ENCODE measurements at places on chromosomes 6 and 20. TPM values are rescaled to one million over a fixed set of nuclear protein-coding genes. Genes with fewer than 3 reads are reported as not detected.

The SASH1 gene
- total RNA-seq, result 68.6 TPM

DNA sequence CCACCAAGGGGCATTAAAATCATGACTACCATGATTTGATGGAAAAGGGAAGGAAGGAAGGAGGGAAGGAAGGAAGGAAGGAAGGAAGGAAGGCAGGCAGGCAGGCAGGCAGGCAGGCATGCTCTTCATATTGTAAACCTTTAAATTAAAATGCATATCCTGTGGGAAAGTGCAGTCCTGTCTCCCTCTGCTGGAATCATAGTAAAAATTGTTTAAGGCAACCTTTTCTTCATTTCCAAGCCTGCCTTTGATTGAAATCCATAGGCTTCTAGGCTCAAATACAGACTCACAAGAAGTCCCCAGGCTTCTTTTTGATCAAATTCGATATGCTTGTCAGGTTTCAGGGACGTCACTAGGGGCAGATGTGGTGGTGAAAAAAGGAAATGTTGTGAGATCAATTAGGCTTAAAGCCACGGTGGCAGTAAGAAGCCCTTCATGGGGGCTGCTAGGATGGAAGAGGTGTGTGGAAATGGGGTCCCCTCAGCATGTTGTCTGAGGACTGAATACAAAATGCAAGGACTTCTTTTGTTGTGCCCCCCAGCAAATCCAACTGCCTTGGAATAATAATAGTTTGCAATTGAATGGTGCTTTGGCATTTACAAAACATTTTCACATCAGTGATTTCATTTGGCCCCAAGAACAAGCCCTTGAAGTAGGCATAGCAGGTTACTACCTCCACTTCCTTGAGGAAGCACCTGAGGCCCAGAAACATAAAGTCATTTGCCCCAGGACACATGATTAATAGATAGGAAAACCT lies 25.6 kb upstream of the GABRR1 start:
- no peak for DNase-seq

DNA sequence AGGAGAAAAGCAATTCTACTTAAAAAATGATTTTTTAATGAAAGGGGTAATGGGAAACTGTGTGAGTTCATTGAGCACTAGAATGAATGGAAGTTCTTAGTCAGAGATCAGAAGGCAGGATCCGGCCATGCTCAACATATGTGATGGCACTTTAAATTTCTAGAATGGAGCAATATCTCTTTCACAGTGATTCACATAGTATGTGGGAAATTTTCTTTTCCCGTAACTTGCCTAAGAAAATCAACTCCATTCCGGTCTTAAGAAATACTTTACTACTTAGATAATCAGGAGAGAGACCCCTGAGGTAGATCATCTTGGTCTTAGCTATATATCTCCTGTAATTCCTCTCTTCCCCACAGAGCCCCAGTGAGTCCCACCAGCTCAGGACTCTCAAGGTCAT lies 131.8 kb downstream of the SCML4 start:
- DNase-seq, result no peak

The ZSCAN23 gene
- total RNA-seq, result 21.3 TPM

DNA sequence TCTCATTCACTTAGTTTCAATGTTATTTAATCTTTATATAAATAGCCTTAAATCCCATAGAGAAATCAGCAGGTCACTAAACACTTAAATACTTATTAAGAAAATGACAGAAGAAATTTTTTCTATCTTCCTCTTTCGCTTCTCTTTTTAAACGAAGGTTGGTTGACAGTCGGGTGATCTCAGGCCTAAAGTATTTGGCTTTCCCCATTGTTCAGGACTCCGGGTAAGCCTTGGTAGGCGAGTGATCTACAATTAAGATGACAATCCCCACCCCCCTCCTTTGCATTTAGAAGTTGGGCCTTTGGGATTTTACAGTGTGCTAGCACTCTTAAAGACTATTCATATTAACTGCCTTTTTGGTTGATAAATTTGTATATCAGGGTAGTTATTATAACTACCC lies 19.7 kb upstream of the UTRN start:
- DNase-seq, result no peak

The SCAND1 gene
- total RNA-seq, result 40.1 TPM
